ENCODE measurements at places on chromosomes 3 and 15. TPM values are rescaled to one million over a fixed set of nuclear protein-coding genes. Genes with fewer than 3 reads are reported as not detected.

- DNase-seq: no peak
These were observed 493.8 kb upstream of the NECTIN3 start for GRCh38 chr3:110577854-110578253.

GRCh38 chr15:81152799-81153198 is 18.7 kb downstream of the CFAP161 start:
- no peak for DNase-seq

GRCh38 chr3:61053781-61054496 is 197.3 kb downstream of the FHIT start:
- DNase-seq: no peak

DNA sequence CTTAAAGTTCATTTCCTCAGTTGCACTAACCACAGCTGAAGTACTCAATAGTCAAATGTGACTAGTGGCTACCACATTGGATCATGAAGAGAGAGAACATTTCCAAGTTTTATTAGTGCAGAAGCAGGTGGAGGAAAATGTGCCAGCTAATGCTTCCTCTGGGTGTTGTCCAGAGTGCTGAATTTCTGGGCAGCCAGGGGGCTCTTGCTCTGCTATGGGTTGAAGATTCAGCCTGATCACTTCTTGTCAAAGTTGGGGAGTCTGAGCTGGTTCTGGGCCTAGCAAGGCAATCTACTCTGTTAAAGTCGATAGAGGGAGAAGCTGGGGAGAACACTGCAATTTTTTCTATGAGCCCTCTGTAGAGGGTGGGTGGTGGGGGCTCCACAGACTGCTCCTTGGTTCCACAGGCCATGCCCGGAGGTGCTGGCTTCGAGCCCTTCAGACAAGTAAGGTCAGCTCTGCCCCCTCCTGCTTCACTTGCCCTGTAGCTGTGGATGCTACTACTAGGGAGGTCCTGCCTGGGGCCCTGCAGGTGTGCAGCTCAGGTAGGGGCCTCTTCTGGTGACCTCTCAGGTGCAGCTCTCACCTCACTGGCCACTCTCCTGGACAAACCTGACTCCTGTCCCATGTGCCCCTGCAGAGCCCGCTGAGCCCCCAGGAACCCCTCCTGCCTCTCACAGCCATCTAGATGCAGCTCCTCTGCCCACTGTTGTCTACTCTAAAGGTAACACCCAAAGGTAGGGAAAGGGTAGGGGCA is 8.2 kb downstream of the ALG3 start:
- no peak for DNase-seq

DNA sequence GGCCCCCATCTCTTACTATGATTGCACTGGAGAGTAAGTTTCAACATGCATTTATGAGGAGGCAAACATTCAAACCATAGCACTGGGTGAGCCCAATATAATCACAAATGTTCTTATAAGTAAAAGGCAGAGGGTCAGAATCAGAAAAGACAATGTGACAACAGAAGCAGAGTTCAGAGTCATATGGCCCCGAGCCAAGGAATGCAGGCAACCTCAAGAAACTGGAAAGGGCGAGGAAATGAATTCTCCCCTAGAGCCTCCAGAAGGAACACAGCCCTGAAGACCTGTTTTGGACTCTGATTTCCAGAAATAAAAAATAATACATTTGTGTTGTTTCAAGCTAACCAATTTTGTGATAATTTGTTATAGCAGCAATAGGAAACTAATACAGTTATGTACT is 81.3 kb upstream of the ABI3BP start:
- DNase-seq: no peak

- DNase-seq: no peak
These were observed 407.1 kb upstream of the KCNMB2 start for GRCh38 chr3:178129109-178129508.

GRCh38 chr3:71244153-71244825 is 339.2 kb downstream of the FOXP1 start:
- no peak for DNase-seq

- no peak for DNase-seq
These were observed 157.3 kb upstream of the BHLHE40 start for GRCh38 chr3:4821975-4822374.

DNA sequence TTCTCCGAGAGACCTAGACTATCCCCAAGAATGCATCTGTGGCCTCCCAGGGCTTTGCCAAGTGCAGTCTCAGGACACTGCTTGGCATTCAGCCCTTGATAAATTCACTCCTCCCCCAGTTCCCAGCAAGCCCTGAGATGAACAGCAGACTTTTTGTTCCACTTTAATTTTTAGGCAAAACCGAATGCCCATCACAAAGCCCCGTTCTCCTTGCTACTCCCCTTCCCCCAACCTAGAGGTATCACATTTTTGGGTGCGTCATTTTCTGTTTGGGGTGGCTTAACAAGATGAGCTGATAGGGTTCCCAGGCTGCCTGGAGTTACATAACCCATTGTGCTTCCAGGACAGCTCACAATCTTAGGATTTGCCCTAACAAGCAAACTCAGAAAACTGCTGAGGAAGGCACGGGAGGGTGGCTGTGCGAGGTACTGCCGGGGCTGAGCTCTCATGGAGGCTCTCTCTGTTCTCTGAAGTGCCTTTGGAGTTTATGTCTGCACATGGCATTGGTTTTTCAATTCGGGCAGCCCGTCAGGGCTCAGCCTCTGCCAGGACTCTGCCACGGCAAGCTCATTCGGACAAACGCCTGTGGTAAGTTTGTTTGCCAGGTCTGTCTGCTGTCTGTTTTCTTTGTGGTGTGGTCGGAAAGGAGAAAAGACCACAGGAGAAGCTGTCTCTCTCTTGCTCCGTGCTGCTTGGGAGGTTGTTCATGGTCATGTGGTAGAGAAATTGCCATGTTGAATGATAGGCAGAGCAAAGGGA is at the start of gene TRAK1:
TRAK1 (plus strand) TSS at position 385 of the 759 bp plus-strand sequence; CDS start at position 498, 113 bp downstream.
- no peak for DNase-seq

DNA sequence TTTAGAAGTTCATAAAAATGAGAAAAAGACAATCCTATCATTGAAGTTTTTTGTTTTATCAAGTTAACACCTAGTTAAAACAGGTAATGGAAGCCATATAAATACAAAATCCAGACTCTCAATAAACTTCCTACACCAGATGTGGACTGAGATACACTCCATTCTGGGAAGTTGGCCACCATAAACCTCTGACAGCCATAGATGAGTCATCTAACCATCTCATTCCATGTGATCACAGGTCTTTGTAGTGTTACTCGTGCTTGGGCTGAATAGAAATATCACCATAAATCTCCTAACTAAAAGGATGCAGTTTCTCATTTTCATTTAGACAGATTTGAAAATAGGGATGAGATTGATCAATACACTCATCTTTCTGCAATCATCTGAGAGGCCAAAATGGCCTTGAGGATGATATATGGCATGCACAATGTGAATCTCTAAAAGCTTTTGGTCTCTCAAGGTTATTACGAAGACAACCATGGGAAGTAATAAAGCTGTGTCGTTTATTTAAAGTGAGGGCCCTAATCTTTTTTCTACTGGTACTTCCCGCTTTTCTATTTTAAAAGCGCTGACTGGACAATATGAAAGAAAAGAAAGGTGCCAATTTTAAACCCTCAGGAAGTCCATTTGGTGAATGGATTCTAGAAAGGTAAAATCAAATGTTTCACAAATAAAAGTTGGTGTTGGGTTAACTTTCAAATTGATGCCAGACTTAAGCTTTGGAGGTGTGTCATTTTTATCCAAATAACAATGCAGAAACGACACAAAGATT is 155.5 kb downstream of the POLR2M start:
- DNase-seq: no peak

DNA sequence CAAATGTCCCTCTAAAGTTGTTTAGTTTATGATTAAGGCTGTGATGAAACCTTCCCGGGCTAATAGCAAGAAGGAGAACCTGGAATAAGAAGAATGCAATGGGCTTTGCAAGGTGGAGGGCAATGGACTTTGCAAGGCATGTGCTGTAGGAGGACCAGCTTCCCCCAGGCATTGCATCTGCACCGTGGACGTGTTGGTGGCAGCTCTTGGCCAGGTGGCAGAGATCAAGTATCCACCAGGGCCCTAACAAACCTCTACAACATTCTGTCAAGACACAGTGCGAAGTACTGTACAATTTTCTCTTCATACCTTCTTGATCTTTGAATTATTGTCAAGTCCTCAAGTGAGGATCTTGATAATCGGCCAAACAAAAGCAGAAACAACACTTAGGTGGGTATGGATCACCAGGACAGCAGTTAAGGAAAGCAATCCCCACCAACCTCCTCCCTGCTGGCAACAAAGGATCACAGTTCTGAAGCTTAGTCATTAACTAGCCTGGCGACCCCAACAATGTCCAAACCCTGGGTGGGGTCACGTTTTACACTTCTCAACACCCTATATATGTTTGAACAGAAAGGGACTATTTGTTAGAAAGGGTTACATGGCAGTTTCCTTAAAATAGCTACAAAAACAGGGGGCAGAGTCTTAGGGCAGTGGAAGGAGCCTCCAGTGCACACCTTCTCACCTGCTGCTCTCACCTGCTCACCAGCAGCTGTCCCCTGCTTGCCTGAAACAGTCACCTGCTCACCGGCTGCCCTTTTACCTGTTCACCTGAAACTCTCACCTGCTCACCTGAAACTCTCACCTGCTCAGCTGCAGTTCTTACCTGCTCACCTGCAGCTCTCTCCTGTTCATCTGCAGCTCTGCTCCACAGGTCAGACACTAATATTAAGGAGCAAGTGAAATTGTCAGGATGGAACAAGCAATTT is 137.9 kb upstream of the LIPC start:
- DNase-seq: no peak

GRCh38 chr15:70605606-70606410 is 157.6 kb downstream of the UACA start:
- no peak for DNase-seq

DNA sequence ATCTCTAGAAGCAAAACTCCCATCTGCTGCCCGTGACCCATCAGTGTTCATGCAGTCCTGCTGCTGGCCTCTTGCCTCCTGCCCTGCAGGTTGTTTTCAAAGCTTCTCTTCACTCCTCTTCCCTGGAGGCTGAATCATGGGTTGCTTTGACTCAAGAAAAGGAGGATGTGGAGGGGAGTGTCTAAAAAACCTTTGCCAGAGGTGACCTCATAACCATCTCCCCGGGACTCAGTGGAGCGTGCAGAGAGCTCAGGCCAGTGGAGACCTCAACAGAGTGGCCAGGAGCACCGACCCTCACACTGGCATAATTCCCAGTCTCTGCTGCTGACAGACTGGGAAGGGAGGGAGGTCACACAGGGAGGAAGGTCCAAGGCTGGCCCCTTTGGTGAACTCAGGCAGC is 60.9 kb upstream of the ITGA11 start:
- peak; percentile 40 for DNase-seq

GRCh38 chr3:9172851-9173321 is 76.6 kb downstream of the SRGAP3 start:
- no peak for DNase-seq

DNA sequence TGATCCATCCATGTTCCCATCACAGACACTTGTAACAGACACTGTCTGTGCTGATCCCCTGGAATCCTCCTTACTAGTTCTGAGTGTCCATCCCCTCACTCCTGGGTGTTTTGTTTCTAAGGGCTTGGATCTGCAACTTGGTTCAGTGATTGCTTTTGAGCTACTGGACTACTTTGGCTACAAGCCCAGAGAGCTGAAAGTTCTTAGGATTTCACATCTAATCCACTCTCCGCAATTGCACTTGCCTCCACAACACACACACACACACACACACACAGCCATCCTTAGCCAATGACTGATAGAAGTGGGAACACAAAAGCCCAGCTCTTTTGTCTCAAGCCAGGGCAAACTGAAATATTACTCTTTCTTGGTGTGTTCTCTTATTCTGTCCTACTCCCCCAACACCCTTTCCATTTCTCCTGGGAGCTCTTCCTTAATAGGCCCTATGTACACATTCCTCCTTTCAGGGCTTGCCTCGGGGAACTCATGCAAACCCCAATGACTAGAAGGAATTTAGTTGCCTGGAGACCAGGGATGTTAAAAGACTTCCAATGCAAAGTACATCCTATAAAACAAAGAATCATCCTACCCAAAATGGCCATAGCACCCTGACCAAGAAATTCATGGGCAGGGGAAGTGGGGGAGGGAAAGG is 206.1 kb upstream of the UBE2E2 start:
- no peak for DNase-seq

- DNase-seq: no peak
These were observed 10.3 kb downstream of the SEMA3G start for GRCh38 chr3:52434491-52435115.

GRCh38 chr3:177596248-177596815 is 399.1 kb upstream of the TBL1XR1 start:
- no peak for DNase-seq

DNA sequence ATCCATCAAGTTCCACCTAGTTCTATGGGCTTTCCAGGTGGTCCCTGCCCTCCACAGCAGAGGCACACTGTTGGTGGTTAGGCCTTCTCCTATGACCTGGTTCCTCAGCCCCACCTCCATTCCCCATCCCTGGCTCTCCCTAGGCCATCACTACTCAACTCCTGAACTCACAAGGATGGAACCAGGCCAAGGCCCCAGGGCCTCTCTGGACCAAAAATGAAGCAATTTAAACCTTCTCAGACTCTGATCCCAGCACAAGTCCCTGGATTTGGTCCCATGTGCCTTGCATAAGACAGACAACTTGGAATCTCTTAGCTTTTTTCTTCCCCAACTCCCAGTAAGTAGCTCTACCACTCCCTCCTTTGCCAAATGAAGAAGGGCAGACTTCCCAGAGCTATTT is 14.4 kb upstream of the ACAN start:
- no peak for DNase-seq

DNA sequence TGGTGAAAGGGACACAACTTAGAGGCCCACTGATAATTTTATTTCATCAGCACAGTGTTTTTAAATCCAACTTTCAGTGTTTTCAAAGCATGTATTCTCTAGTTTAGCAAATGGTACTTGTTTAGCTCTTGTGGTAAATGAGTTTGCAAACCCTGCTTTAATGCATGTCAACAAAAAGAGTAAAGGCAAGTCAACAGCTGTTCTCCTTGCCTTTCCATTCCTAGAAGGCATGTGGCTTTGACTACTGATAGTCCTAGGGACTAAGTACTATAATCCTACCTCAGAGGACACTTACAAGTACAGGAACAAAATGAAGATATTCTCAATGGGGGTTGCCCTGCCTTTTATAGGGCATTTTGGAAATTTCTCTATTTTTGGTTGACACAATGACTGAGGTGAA is 13.1 kb downstream of the NPTN start:
- DNase-seq: no peak

The CASR gene
- 4.4 TPM for total RNA-seq

The ECT2 gene
- 45.1 TPM for total RNA-seq

The TNIK gene
- total RNA-seq: 38.1 TPM

The RTP1 gene
- not detected for total RNA-seq

The EBLN2 gene
- total RNA-seq: 6.3 TPM

The LIPH gene
- total RNA-seq: 5.3 TPM

The IRAK2 gene
- 2.5 TPM for total RNA-seq

The SPINT1 gene
- 156 TPM for total RNA-seq

The EPHB3 gene
- total RNA-seq: 65.0 TPM

Measured in type B pancreatic cell (in vitro differentiated cells).